ENCODE measurements at places on chromosomes 11 and 22. TPM values are rescaled to one million over a fixed set of nuclear protein-coding genes. Genes with fewer than 3 reads are reported as not detected.

The PATE4 gene
- not detected for total RNA-seq

The DMC1 gene
- total RNA-seq, result 2.0 TPM

The RIBC2 gene
- 6.7 TPM for total RNA-seq

The SLC7A4 gene
- 3.9 TPM for total RNA-seq

The SOX6 gene
- total RNA-seq, result 3.0 TPM

The FKBP2 gene
- 104 TPM for total RNA-seq

The TMA7B gene
- not detected for total RNA-seq

The SAA4 gene
- 0.86 TPM for total RNA-seq

The MS4A6A gene
- total RNA-seq, result 43.1 TPM

The OR51V1 gene
- not detected for total RNA-seq

The SUSD2 gene
- 2.4 TPM for total RNA-seq

The SLC25A45 gene
- 4.4 TPM for total RNA-seq

The HBG2 gene
- 14.9 TPM for total RNA-seq

The RFPL2 gene
- not detected for total RNA-seq

The YAP1 gene
- total RNA-seq, result 43.9 TPM

The DCPS gene
- 31.1 TPM for total RNA-seq

The RASSF10 gene
- total RNA-seq, result 4.7 TPM

The HIPK3 gene
- total RNA-seq, result 48.1 TPM

The STK33 gene
- total RNA-seq, result 3.7 TPM

The MMP13 gene
- total RNA-seq, result not detected

The MAJIN gene
- not detected for total RNA-seq

The SYTL2 gene
- 168 TPM for total RNA-seq

The ISX gene
- total RNA-seq, result 36.4 TPM

The SMIM38 gene
- not detected for total RNA-seq

The DERL3 gene
- 20.2 TPM for total RNA-seq

Data from colonic mucosa (tissue), 4 donors.